ENCODE measurements at places on chromosomes 6 and 20.

DNA sequence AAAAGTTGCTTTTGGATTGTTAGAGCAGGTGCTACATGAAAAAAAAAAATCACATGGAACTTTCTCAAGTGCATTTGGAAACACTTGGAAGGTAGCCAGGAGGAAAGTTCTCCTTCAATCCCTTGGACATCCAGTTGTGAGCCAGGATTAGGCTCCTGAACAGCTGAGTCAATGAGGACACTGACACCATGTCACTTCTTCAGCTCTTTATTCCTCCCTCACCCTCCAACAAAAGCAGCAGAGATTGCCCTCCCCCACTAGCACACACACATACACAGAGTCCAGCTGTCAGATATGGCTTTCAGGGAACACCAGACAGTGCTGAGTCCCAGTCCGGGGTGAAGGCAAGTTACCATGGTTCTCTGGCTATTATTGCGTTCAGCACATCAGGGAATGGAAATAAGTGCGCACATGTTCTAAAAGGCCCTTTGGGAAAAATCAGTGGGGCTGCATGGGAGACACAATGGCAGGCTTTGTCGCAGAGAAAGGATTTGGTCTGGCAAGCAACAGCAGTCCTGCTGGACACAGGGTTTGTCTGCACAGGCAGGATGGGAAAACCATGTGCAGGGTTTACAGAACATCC is 124.7 kb upstream of the MARCKS start:
- no peak for DNase-seq

DNA sequence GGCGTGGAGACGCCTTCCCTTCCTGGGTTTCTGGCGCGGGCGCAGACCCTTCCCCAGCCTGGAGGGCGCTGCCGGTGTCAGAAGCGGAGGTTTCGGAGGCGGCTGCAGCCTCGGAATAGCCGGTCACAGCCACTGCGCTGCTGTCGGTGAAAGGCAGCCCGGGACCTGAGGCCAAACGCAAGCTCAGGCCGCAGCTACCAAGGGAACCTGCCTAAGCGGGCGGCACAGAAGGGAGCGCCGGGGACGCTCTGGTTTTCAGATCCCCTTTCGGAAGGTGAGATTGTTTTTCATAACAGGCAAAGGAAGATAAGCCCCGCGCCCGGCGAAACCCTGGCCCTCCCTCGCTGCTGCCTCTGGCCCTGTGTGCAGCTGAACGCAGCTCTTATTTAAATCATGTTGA is 116.5 kb downstream of the FAM120B start:
- DNase-seq: no peak

GRCh38 chr20:34517114-34517505 is 888 bp downstream of the DYNLRB1 start:
- DNase-seq: no peak

GRCh38 chr6:95576998-95577303 is 384 bp upstream of the MANEA start:
- DNase-seq: no peak

DNA sequence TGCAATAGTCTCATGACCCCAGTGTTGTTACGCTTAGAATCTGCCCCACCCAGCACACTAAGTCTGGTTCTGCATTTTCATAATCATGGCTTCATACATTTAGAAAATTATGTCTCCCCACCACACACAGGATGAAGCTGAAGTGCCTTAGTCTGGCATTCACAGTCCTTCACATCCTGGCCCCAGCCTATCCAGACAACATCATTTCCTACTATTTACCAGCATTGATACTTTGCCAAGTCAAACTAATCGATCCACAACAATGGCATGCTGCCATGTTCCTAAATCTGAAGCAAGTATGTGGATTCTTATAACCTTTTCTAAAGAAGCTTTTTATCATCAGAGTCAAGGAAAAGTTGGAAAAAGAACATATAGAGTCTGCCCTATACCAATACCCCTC is 132.4 kb upstream of the FBXL4 start:
- DNase-seq: no peak

DNA sequence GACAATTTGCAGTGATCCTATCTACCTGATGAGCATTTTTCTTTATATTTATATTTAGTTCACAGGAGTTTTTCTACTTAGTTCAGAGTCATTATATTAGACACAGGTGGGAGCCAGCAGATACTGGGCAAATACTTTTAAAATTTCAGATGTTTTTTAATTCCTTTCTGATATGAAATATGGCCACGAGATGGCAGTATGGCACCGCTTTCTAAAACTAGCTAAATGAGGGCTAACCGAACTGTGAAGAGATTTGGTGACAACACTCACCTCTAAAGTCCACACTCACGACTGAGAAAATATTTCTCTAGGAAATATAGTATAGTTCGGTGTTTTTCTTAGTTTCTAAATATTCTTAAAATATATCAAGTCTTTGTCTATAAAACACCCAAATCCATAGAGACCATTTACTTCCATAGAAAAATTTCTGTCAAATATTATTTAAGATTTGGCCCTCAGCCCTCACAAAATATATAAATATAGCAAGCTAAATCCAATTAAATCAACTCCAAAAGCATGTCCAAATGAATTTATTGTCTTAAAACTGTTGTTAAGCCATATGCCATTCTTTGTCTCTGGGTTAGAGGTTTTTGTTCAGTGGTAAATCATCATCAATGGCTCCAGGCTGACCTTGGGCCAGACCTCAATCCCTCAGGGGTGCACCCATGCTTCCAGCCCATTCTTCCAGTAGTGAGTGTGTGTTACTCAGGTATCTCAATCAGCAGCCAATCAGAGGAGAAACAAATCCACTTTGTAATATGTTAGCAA is 63.6 kb downstream of the HUS1B start:
- DNase-seq: peak; percentile 51

- DNase-seq: no peak
Observed at GRCh38 chr6:5981126-5982026, 25.3 kb downstream of the NRN1 start.

GRCh38 chr6:68649669-68650068 is 14.6 kb downstream of the ADGRB3 start:
- DNase-seq: no peak

DNA sequence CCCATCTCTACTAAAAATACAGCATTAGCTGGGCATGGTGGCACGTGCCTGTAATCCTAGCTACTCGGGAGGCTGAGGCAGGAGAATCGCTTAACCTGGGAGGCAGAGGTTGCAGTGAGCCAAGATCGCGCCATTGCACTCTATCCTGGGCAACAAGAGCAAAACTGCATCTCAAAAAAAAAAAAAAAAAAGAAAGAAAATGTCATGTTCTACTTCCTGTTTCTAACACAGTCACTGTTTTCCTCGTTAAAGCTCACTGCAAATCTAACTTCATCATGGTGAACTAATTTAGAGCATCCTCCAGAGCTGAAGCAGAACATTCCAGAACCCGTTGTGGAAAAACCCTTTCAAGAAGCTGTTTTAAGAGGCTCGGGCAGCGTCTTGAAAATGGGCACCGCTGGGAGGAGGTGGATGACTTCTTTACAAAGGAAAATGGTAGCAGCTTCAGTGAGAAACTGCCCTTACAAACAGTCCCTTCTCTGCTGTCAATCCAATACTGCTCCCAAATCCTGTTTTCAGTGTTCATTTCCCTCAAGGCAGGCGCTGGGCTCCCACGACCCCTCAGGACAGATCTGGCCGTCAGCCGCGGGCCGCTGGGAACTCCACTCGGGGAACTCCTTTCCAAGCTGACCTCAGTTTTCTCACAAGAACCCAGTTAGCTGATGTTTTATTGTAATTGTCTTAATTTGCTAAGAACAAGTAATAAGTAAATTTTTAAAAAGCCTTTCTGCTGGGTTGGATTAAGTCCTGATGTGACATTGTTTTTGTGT is 12.5 kb downstream of the CTSZ start:
- no peak for DNase-seq

All from glomerular endothelial cell (primary cell).